ENCODE measurements at places on chromosomes 7 and 10.

DNA sequence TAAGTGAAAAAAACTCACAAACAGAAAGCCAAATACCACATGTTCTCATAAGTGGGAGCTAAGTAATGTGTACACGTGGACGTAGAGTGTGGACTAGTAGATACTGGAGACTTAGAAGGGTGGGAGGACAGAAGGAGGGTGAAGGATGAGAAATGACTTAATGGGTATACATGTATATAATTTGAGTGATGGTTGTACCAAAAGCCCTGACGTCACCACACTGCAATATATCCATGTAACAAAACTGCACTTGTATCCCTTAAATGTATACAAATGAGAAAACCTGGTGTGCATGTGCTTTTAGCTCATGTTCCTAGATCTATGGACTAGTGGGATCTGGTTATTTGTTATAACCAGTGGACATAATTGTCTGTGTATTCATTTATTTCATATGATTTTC is 48.5 kb upstream of the FGL2 start:
- no peak for DNase-seq

GRCh38 chr7:355568-355967 is 65.6 kb downstream of the FOXL3 start:
- no peak for DNase-seq

GRCh38 chr10:104037261-104037951 is 48.3 kb downstream of the COL17A1 start:
- no peak for DNase-seq

- no peak for DNase-seq
Observed at GRCh38 chr10:47435081-47435480, 48.8 kb downstream of the ANXA8 start.

GRCh38 chr10:57699944-57700343 is 567.8 kb downstream of the IPMK start:
- DNase-seq = no peak

- DNase-seq = no peak
Observed at GRCh38 chr7:139572071-139572470, 48.6 kb downstream of the CLEC2L start.

DNA sequence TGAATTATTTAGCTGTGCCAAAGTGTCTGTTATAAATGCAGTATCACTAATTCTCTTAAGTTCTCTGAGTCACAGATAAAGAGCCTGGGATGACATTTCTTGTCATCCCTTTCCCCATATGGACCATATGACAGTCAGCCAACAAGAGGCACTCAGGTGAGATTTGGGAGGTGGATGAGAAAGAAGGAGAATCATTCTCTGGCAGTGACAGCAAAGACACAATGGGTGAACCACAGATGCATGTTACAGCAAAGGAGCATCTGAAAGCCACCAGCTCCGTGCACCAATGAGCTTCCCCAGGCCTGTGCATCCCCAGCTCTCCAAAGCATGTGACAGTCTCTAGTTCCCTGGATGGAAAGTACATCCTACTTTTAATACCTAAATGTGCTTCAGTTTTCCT is 10.8 kb downstream of the GIMAP6 start:
- no peak for DNase-seq

- DNase-seq = no peak
Observed at GRCh38 chr10:128469515-128469914, 343.3 kb upstream of the MKI67 start.

- no peak for DNase-seq
Observed at GRCh38 chr10:58573144-58573543, 60.5 kb downstream of the BICC1 start.

Measured in SK-N-MC (cell line).